ENCODE measurements at places on chromosomes 12 and 14.

DNA sequence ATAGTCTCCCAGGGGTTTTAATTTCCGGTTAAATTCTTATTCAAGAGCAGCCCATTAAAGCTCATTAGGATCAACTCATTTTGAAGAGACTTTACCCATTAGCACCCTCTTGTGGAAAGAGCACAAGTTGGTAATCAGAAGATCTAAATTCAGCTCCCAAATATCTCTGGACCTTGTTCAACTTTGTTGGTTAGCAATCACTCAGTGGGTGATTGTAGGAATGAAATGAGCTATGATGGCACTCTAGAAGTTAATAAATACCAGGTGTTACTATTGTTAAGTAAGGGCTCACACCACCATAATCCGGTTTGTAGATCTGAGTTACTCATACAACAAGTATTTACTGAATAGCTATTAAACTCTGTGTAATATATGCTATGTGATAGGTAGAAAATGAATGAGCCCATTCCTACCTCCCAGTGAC is 42.9 kb downstream of the TRIP11 start:
- DNase-seq: no peak

- no peak for DNase-seq
Measured at GRCh38 chr12:85698937-85699336, 137.3 kb downstream of the RASSF9 start.

- no peak for DNase-seq
Measured at GRCh38 chr12:130158754-130159059, 3.6 kb upstream of the FZD10 start.

- DNase-seq: no peak
Measured at GRCh38 chr14:70036665-70037064, 152.1 kb downstream of the SLC8A3 start.

- no peak for DNase-seq
Measured at GRCh38 chr14:96648506-96649326, 146.5 kb downstream of the PAPOLA start.

GRCh38 chr12:9334041-9334692 is 126.0 kb upstream of the PZP start:
- DNase-seq: no peak

GRCh38 chr14:68655911-68656316 is 137.0 kb downstream of the ZFP36L1 start:
- DNase-seq: no peak

GRCh38 chr14:91891721-91892220 is 24.4 kb upstream of the TC2N start:
- DNase-seq: no peak

DNA sequence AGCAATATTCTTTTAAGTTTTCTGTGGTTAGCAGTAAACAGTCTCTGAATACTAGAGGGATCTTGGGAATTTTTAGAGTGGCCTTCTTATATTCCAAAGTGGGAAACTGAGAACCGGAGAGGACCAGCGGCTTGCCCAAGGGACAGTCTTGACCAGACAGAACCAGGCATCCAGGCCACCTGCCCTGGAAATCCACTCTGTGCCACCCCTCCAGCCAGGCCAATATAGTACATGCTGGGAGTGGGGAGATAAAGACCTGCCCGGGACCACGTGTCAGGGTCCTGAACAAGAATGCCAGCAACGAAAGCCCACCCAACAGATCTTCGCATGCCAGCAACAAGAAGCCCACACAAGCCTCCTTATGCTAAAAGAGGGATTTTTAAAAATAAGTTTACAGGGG is 49.4 kb upstream of the RIN3 start:
- DNase-seq: no peak

- DNase-seq: no peak
Measured at GRCh38 chr12:26471560-26471959, 276.2 kb downstream of the SSPN start.

- DNase-seq: no peak
Measured at GRCh38 chr14:52263190-52263589, 4.3 kb upstream of the PTGDR start.

DNA sequence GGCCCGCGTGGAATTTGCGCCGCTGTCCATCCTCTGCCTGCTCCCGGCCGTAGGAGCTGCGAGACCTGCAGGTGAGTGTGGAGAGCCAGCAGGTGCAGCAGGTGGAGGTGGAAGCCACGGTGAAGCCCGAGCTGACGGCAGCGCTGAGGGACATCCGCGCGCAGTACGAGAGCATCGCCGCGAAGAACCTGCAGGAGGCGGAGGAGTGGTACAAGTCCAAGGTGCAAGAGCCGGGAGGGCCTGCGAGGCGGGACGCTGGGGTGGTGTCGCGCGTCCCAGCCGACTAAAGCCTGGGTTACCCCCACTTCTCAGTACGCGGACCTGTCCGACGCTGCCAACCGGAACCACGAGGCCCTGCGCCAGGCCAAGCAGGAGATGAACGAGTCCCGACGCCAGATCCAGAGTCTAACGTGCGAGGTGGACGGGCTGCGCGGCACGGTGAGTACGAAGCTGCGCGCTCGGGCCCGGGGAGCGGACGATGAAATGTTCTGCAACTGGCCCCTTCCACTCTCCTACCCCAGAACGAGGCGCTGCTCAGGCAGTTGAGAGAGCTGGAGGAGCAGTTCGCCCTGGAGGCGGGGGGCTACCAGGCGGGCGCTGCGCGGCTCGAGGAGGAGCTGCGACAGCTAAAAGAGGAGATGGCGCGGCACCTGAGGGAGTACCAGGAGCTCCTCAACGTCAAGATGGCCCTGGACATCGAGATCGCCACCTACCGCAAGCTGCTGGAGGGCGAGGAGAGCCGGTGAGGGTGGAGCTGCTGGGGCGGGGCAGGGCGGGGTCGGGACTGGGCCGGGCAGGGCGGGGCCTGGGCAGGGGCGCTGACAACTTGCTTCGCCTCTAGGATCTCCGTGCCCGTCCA is 2.1 kb downstream of the PRPH start:
- peak; percentile 48 for DNase-seq

DNA sequence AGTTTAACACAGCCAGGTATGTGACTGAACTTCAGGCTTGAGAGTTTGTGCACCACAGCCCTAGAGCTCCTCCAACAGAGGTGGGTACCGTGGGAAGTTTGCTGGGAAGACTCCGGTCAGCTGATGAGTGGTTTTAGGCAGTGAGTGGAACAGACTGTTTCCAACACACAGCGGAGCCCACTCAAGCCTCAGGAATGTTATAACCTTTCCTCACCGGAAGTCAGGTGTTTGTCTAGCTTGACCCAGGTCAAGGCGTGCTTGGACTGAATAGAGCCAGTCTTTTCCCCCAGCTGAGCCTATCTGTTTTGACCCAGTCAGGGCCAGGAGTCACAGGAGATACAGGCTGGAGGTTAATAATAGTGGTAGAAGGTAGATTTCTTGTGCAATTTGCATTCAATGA is 138.4 kb upstream of the PARP11 start:
- DNase-seq: no peak

- DNase-seq: no peak
Measured at GRCh38 chr14:68653804-68654203, 139.1 kb downstream of the ZFP36L1 start.

GRCh38 chr14:70077720-70078119 is 111.0 kb downstream of the SLC8A3 start:
- no peak for DNase-seq

DNA sequence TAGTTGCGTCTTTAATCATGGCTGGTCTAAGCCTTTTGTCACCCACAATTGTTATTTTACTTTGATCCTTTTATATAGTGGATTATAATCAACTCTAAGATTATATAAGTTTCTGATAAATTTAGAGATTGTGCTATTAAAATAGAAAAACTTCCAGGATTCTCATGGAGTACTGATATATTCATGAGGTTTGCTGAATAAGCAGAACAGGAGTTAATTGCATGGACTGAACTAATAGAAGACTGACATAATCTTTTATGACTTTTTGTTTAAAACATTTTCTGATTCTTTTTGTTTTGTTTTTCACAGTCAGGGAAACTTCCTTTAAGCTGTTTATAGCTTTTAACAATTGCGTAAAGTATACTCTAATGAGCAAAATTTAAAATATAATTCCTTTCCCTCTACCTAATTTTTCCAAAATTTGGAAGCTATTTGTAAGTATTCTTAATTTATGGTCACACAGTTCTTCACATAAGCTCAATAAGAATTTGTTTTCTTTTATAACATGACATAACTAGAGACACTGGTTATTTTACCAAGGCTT is 129.9 kb upstream of the TMEM260 start:
- DNase-seq: no peak

DNA sequence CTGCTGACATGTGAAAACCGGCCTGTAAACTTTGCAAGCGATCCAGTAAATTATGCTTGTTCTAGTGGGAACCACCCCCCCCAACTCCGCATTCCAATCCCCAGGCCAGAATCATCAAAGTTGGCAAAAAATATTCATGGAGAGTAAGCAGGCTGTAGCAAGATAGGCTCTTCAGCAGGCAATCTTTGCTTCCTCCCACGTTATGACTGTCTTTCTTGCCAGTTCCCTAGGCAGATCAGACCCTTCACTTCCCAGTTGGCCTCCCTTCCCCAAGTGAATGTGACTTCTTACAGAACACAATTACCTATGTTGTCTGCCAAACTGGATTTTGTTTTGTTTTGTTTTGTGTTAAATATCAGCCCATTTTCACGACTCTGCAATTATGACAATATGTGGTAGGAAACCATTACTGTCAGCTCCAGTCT is 1.2 kb upstream of the PTGER2 start:
- no peak for DNase-seq

DNA sequence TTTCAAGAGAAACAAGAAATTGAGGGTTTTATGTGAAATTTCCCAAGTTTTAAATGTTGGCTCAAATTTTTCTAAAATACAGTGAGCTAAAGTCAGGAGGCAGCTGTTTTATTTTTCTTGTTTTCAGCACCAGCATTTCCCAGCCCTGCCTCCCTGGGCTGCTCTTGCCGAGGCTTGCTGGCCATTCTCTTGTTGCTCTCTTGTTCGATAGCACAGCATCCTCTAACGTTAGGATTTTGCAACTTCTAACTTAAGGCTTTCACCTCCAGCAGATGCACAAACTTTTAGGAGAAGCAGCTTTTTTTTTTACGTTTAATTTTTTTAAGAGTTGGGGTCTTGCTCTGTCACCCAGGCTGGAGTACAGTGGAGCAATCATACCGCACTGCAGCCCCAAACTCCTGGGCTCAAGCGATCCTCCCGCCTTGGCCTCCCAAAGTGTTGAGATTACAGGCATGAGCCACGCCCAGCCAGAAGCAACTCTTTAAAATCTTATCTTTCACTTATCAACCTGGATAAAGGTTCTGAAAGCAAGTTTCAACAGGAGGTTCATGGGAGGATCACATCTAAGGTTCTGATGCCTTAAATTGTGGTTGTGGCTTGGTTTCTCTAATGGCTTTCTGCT is 40.2 kb downstream of the B4GALNT3 start:
- DNase-seq: no peak

Data from BE2C (cell line).